ENCODE measurements at places on chromosomes 7 and 10.

- DNase-seq: no peak
Observed at GRCh38 chr10:102409604-102410428, 8.8 kb downstream of the PSD start.

- no peak for DNase-seq
Observed at GRCh38 chr7:120060281-120060680, 212.7 kb upstream of the KCND2 start.

DNA sequence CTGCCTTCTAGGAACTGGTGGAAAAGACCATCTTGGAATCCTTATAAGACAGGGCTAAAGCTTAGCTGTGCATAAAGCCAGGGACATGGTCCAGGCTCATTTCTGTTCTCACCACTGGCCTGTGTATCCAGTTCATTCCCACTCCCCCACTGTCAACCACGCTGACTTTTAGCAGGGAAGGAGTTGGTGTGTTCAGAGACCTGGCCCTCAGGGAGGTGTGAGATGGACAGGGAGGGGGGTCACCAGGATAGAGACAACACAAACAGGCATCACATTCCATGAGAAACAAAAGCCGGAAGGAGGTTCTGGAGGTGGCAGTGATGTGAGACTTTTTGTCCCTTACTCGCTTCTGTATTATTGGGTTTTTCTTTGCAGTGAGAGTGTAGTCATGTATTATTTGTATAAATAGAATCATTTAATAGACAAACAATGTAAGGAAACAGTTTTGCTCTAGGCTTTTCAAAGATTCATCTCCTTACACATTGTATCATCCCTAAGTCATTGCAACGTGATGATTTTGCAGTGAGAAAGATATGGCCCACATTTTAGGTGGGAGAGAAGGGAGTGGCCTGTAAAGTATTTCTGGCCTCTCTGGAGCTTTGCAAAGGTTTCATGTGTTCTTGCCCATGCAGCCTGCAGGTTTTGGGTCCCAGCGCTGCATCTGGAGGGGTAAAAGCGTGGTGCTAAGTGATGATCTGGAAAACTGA is 52.0 kb downstream of the EEPD1 start:
- no peak for DNase-seq

DNA sequence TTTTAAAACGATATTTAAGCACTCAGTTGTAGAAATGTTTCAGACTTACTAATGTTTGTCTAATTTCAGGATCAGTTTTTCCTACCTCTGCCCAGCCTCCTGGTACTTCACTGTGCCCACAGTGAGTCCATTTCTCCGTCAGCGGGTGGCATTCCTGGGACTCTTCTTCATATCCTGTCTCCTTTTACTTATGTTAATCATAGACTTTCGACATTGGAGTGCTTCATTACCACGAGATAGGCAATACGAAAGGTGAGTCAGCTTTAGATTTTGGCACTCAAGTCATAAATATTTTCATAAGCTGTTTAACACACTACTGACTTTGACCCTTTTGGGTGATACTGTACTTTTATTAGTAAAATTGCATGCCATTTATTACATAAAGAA is 2.1 kb downstream of the ENTPD7 start:
- DNase-seq: no peak

DNA sequence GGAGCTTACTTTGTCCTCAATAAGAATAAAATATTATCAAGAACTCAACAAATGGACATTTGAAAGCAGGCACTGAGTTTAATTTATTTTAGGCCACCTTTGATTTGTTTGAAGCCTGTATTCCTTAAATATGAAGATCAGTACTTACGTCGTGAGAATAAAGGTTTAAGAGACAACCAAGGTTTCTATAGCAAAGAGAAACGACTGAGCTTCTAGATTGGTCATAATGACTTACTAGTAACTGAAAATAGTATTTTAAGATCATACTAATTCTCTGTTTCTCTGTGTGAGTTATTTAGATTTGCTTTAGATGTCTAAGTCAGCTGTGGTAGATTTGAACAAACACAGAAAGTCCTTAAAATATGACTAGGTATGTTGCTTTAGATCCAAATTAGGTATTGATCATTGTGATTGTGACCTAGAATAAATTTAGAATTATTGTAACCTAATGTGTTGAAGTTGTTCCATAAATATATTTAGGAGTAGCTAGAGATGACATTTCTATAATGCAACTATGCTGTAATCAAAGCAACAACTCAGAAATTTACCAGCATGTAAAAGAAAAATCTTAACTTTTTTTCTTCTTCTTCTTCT is 2.4 kb upstream of the GLCCI1 start:
- DNase-seq: no peak

GRCh38 chr7:12607134-12607533 is 36.6 kb downstream of the SCIN start:
- DNase-seq: no peak

- no peak for DNase-seq
Observed at GRCh38 chr10:15712883-15713282, 6.8 kb downstream of the ITGA8 start.

Data from activated T-cell treated with anti-CD3 and anti-CD28 coated beads, Interleukin-2, amount 50 U/mL, for 24 hours (primary cell).